Stimulated activated CD8-positive, alpha-beta memory T cell treated with anti-CD3 and anti-CD28 coated beads, Interleukin-4, amount 100 ng/mL, for 24 hours (primary cell): ENCODE measurements at places on chromosomes 6 and 20.

GRCh38 chr6:111228094-111228493, 140.8 kb downstream of the SLC16A10 start:
- DNase-seq = no peak

DNA sequence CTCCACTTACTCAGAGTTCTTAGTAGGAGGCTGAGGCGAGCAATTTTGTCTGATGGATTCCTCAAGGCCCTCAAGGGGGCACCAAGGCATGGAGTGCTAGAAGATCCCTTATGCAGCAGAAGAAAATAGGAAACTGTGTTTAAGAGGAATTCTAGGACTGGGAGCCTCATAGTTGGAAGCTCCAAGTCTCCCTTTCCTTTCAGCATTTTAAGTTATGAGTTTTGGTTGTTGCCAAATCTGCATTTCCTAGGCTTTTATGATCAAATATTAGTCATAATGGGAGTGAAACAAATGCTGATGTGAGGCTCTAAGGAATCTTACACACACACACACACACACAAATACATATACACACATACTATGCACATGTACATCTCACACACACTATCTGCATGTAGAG, 714.0 kb downstream of the UTRN start:
- DNase-seq = no peak

DNA sequence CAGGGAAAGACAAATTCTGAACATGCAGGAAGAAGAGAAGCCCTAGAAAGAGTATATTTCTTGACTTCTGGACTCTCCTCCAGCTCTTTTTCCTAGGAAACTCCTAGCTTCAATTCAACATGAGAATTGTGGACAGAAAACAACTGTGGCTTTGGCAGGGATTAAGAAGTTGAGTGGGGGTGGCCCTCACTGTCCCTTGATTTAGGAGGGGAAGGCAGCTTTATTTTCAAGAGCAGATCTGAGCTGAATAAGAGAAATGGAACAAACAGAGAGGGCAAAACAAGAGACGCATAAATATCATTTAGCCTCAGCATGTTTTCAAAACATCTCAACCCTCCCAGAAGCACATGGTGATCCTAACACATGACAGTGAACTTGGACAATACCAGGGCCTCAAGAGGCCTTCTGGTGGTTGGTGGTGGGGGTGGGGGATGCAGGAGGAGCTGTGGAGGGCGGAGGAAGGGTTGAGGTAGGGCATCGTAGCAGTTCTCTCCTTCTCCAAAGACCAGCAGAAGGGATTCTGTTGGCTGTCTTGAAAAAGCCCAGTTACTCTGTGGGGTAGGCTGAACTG, 21.1 kb upstream of the TAGAP start:
- no peak for DNase-seq

GRCh38 chr6:20028143-20028542, 184.1 kb downstream of the MBOAT1 start:
- no peak for DNase-seq

DNA sequence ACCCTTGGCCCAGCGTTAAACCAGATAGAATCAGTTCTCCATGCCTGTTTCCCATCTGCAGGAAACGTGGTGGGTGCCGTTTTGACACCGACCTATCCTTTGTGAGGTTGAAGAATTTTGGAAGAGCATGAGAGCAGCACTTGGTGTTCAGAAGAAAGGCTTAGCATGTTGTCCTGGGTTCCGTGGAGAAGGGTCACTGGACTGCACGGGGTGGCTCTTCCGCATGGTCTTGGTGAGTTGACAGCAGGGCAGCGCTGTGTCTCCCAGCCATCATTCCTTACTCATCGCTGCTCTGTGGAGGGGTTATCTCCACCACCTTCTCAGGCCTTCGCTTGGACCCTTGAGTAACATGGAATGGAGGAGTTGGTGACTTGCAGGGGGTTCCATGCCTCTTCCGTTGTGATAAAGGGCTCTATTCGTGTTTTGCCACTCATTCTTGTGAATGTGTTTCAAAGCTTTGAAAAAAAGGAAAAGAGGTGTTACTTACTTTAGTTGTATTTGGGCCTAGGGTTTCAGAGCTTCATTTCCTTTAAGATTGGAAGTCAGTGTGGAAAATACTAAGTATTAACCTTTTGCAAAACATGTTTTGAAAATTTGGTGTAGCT, 8.2 kb downstream of the HIVEP1 start:
- DNase-seq = no peak

DNA sequence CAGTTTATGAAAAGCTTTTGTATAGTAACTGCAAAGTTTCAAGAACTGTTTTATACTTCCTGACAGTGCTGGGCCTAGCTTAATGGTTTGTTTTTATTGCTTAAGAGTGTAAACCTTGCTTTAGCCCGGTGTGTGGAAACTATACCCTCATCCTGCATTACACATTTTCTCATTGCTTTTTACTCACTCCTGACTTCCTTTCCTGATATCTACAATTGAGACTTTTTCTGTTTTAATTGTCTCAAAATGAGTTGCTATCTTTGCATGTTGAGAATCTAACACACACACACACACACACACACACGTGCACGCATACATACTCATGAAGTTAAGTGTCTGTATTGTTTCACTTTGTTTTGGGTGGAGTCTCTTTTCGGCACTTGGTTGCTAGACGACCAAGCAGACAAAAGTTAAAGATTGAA, 16.7 kb downstream of the BMP2 start:
- no peak for DNase-seq

- no peak for DNase-seq
These were observed 601.2 kb downstream of the DHX35 start for GRCh38 chr20:39563349-39563748.

GRCh38 chr20:35716330-35716729, 17.1 kb downstream of the ROMO1 start:
- DNase-seq = no peak

- DNase-seq = no peak
These were observed 24.7 kb upstream of the HINT3 start for GRCh38 chr6:125931733-125932450.

DNA sequence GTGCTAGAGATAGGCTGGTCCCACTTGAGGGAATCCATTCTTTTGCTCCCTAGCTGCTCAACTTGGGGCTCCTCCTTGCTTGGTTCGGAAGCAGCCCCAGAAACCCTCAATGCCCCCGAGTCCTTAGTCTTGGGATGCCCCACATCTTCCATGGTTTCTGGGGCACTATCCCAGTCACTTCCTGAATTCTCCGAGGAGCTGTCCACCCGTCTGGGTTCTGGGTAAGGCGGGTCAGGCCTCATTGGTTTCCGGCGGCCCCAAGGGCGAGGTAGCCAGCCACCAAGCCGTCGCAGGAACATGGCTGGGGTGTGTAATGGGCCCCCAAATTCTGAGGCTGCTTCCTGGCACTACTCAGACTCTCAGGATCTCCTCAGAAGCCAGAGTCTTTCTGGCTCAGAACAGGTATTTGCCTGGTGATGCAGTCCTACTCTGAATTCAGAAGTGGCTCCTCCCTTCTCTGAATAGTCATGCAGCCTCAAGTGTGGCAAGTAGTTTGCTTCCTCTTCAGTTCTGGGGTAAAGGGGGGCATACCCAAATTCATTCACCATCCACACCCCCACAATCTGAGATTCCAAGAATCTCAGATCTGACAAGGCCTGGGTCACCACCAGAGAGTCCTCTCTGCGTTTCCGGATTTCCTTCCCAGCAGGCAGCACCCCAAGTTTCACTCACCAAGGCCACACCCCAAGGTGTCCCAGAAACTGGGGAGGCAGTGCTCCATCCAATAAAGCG, 763 bp downstream of the C6orf47 start:
- DNase-seq = no peak

GRCh38 chr20:4720977-4721349, 746 bp upstream of the PRND start:
- DNase-seq = no peak

GRCh38 chr20:4326195-4327065, 311.1 kb upstream of the RNF24 start:
- DNase-seq = no peak

- peak; percentile 22 for DNase-seq
These were observed 47.2 kb downstream of the TRERF1 start for GRCh38 chr6:42404484-42404883.

GRCh38 chr6:145735356-145736165, at the start of gene EPM2A:
EPM2A (minus strand) TSS chr6:145735520; CDS start chr6:145735498, 22 bp downstream.
- DNase-seq = peak; percentile 45

DNA sequence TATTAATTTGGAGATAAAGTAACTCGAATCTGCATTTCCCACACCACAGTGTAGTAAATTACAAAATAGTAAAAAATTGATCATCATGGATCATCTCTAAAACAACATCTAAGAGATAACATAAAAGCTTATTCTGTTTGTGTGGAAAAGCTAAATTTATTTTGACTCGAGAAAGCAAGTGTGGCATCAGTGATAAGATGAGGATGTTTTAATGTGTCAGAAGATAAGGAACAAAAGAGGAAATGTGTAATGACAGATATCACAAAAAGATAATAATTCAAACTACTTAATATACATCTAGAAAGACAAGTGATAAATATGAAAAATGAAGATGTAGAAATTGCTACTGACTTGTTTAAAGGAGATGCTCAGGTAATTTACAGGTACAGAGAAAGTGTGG, 74.1 kb downstream of the DNAH8 start:
- no peak for DNase-seq

GRCh38 chr6:147260091-147260490, 55.9 kb downstream of the STXBP5 start:
- DNase-seq = no peak

GRCh38 chr6:73363537-73363875, 1.0 kb downstream of the KHDC3L start:
- no peak for DNase-seq

GRCh38 chr6:152720974-152721373, 23.3 kb downstream of the MYCT1 start:
- DNase-seq = no peak

GRCh38 chr6:163585932-163586437, 171.5 kb downstream of the QKI start:
- no peak for DNase-seq

DNA sequence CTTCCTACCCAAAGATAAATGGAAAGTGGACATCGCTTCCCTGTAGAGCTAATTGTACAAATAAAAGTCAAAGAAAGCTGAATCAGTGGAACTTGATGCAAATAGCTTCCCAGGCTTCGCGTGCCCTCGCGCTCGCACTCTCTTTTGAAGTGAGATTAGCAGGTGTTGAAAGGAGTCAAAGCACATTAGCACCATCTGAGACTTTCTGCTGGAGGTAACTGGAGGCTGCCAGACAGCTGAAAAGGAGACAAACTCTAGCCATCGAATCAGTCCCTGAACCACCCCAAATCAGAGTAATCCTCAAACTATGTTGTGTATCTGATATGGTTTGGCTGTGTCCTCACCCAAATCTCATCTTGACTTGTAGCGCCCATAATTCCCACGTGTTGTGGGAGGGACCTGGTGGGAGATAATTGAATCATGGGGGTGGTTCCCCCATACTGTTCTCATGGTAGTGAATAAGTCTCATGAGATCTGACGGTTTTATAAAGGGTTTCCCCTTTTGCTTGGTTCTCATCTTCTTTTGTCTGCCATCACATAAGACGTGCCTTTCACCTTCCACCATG, 23.7 kb downstream of the SULF2 start:
- DNase-seq = no peak

DNA sequence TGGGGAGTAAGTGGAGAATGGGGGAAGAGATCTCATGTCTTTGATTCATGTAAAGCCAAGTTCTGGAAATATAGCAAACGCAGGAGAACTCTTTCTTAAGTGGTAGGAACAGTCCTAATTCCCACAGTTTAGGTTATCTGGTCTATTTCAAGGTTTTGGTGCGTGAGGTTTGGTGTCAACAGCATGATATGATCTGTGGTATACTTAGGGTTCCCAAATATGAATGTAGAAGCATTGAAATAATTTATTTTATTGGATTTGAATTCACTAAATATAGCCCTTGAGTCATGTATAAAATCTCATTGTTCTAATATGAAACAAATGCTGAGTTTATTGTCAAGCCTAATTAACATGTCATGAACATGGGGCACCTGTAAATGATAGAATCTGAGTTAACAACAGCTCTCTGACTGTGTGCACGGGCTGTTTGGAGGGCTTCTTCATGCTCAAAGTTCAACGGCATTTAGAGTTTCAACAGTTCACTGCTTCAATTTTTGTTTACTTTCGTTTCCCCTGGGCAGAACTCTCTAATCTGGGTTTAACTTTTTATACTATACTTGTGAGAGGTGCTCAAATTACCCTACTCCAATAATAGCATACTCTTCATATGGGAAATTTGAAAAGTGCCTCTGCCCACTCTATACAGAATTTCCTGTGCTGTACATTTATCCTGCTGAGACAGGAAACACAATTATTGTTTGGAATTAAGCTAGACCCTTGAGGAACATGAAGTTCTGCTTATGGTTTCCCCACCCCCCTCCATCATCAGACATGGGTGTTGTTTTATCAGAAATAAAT, 236.3 kb upstream of the ZNF217 start:
- DNase-seq = no peak

GRCh38 chr6:158414851-158415262, 102.6 kb downstream of the TULP4 start:
- DNase-seq = no peak
